ENCODE measurements at places on chromosomes 16 and 17. TPM values are rescaled to one million over a fixed set of nuclear protein-coding genes. Genes with fewer than 3 reads are reported as not detected.

The C16orf92 gene
- total RNA-seq, result not detected

The ALOX15B gene
- not detected for total RNA-seq

The CES1 gene
- 0.22 TPM for total RNA-seq

The MYLK3 gene
- total RNA-seq, result not detected

The ALOXE3 gene
- 0.81 TPM for total RNA-seq

The SDR42E1 gene
- 4.5 TPM for total RNA-seq

The CTCF gene
- 43.8 TPM for total RNA-seq

The KRT16 gene
- total RNA-seq, result not detected

The DRC3 gene
- total RNA-seq, result 0.11 TPM

The RGS9 gene
- 0.73 TPM for total RNA-seq

The CCDC154 gene
- total RNA-seq, result 3.0 TPM

The KRTAP2-2 gene
- not detected for total RNA-seq

- DNase-seq, result no peak
These were observed 26.2 kb downstream of the TBX2 start for GRCh38 chr17:61425682-61426481.

DNA sequence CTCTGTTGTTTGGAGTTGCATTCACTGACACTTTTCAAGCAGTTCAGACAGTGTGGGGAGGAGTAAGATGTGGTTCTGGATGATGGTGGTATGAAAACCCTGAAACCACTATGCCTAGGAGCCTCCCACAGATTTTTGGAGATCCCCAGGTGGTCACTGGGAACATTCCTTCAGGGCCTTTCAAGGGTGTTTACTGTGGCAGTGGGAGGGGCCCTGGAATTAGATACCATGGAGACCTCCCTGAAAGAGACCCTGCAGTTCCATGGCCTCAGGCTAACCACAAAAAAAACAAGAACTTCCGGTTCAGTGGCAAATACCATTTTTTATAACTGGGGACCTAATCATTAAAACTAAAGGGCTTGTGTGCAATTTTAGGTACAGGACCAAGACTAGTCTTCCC lies 79.9 kb downstream of the TMEM100 start:
- DNase-seq, result no peak

- DNase-seq, result no peak
These were observed 88.4 kb upstream of the GNAO1 start for GRCh38 chr16:56102906-56103305.

DNA sequence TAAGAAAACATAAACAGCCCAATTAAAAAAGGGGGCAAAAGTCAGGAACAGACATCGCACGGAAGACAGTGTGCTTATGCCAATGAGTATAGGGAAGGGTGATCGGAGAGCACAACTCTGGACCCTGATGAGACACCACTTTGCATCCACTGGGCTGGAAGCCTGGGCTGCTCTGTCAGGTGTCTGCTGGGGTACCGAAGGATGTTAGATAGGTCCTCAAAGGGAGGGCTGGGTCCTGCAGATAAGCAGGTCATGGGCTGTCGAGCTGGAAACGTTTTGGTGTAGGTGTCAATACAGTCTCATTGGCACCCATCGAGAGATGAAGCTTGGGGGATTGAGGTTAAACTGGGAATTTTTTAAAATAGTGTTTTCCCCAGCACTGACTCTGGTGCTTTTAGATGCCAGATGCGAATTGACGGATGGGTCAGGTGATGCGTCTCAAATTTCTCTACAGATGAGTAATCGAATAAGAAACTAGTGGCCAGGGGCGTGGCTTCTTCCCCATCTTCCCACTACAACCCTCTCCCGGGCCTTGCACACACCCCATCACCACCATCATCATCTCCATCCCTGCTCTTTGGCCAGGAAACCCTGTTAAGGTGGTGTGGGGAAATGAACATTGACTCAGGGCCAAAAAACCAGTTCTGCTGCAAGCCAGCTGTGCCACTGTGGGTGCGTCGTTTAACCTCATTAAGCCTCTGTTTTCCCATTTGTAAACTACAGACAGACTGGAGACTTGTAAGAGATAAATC lies 47.8 kb upstream of the IRF8 start:
- no peak for DNase-seq

GRCh38 chr16:2779978-2780898 lies 3.2 kb upstream of the ELOB start:
- no peak for DNase-seq

DNA sequence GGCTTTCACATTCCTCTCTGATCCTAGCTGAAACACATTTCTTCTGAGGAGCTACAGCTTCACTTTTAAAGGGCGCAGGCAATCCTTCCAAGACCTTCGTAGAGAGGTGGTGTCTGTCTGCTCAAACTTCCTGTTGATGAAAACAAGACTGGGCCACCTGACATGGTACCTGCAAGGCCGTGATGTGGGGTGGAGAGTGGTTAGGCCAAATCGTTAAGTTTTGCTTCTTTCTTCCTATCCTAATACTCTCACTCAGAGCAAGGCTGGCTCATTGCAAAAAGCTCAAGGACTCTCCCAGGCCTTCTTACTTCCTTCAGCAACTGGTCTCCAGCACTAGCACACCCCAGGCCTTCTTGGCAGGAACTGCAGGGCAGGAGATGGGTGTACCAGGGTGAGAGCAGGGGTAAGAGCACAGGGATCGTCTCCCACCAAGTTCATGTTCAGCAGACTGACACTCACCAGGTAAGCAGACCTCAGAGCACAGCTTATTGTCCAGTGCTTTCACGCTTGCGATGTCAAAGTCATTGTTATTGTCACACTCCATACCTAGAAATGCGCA lies 10.9 kb upstream of the FOXJ1 start:
- DNase-seq, result peak; percentile 48

DNA sequence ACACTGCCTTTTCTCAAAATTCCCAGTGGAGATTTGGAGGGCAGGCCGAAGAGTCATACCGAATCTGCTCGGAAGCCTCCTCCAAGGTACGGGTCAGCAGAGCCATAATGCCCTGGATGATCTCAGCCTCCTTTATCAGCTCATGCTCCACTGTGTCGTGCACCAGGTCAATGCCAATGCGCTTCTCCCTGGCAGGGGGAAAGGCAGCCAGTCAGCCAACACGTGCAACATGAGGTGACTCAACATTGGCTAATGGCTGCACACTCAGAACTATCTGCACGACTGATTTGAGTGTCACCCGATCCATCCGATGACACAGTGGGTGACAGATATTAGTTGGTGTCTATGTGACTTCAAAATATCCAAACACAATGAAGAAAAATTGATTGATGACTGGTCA lies 15.8 kb downstream of the TEKT1 start:
- no peak for DNase-seq

DNA sequence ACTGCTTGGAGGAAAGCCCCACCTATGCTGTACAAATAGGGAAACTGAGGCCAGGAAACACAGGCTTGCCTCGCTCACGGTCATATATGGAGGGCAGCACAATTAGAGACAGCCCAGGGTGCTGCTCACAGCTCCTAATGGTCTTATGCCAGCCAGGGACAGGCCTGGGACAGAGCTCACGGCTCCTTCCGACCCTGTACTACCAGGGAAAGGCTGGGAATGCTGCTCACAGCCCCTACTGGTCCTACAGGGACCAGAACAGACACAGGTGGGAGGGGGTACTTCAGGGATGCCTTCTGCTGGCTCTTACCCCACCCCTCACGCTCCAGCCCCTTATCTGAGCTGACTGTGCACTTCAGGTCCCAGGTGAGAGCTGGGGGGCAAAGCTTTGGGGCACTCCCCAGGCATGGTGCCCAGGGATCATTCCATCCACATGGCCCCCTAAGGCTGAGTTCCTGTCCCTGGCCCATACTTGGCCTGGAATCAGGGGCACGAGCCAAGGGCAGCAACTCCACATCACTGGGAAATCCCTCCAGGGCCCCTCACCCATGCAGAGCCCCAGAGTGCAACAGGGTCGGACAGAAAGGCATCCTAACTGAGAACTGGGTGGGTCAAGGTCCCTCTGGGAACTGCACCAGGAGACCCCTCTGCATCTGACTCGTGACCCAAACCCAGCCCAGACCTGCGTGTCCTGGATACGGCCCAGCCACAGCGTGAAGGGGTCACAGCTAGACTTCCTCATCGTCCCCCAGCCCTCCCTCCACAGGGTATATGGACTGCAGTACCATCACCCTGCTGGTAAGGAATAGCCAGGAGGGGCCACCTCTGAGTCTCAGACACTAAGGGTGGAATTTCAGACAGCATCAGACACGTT lies 5.9 kb downstream of the RHBDF1 start:
- no peak for DNase-seq

DNA sequence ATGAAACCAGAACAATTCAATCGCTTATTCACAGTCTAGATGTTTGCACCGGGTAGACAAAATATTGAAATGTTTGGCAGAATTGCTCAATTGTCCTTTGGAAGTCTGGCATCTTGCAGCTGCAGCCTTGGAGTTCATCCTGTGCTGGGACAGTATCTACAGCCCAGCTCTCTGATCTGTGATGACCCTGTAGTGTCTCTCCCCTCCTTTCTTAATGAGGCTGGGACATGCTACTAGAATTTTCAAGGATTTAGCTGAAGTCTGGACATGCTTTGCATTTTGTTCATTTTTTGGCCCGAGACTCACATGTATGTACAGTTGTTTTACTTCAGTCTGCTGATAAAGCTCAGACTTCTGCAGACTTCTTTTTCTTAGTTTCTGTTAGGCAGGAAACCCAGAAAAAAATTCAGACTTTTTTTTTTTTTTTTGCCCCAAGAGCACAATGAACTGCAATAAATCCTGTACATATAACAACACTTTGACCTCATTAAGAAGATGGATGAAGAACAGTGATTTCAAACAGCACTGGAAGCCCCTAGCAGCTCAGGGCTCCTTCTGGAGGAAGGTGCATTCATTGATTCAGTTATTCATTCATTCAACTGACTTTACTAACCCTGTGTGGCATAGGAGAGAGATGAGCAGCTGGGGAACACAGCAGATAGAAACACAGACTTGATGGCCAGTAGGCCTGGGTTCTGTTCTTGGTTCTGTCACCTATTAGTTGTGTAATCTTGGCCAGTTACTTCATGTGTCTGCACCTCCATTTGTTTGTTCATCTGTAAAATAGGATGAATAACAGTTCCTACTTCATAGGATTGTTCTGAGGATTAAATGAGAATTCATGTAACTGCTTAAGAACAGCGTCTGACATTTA lies 210.0 kb downstream of the MAP2K4 start:
- DNase-seq, result no peak

GRCh38 chr17:82690786-82691489 lies 7.6 kb downstream of the RAB40B start:
- DNase-seq, result no peak

GRCh38 chr16:8581831-8582580 lies 8.3 kb downstream of the TMEM114 start:
- DNase-seq, result no peak

GRCh38 chr17:57226793-57227192 lies 29.5 kb upstream of the MSI2 start:
- no peak for DNase-seq

GRCh38 chr16:23510164-23510914 lies at the start of gene GGA2:
Gene GGA2 (minus strand): TSS chr16:23510494. CDS start chr16:23510411, 83 bp downstream.
- peak; percentile 82 for DNase-seq

- no peak for DNase-seq
These were observed 48.4 kb downstream of the RNF157 start for GRCh38 chr17:76191896-76192295.

DNA sequence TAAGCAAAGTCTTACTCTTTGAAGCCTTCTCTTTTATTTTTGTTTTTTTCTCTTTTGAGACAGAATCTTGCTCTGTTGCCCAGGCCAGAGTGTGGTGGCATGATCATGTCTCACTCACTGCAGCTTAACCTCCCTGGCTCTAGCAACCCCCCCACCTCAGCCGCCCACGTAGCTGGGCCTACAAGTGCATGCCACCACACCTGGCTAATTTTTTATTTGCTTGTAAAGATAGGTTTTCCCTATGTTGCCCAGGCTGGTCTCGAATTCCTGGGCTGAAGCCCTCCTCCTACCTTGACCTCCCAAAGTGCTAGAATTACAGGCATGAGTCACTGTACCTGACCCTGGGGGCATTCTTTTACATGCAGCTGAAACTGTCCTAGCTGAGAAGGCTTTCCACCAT lies 154.7 kb downstream of the PRKCB start:
- no peak for DNase-seq

- DNase-seq, result no peak
These were observed 226.4 kb upstream of the GOT2 start for GRCh38 chr16:58960484-58960883.

- no peak for DNase-seq
These were observed 23.1 kb upstream of the DOK4 start for GRCh38 chr16:57509231-57509923.

DNA sequence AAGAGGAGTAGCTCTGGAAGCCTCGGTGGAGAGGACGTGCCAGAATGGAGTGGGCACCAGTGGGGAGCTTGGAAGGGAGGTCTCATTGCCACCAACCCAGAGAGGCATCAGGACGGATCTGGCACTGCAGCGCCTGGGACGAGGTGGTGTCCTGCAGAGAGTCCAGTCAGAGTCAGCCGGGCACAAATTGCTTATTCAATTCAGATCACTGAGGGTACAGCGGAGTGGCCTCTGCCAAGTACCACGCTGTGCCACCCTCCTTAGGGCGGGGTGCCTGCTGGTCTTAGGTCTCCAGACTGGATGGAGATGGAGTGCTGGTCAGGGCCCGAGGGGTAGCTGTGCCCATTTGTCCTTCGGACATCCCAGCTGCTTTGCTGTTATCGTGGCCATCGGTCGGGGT lies 18.9 kb upstream of the SPPL2C start:
- DNase-seq, result no peak

- no peak for DNase-seq
These were observed 8.3 kb downstream of the ABAT start for GRCh38 chr16:8682551-8683259.

DNA sequence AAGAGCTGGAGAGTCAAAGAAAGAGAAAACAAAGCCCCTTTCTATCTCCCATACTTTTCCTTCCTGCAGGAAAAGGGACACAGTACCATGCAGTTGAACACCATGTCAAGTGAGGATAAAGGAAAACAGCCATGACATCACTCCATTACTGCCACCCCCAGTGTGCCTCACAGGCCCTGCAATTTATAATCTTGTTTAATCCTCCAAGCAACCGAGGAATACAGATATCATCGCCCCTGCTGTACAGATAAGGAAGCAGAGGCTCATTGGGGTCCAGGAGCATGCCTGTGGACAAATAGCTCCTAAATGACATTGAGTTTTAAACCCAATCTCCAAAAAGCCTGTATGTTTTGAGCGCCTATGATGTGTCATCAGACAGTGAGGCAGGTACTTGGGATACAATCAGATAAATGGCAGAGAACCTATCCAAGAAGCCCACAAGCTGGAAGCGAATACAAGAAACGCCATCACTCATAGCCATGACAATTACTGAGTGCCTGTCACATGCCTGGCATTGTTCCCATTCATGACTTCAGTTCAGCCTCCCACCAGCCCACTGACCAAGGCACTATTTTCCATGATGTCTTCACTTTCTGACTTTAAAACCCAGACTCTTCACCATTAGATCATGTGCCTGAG lies 45.5 kb downstream of the CPPED1 start:
- DNase-seq, result no peak

- no peak for DNase-seq
These were observed 10.0 kb downstream of the RGS11 start for GRCh38 chr16:265711-266110.

GRCh38 chr17:17300624-17301568 lies 2.3 kb upstream of the NT5M start:
- DNase-seq, result no peak

DNA sequence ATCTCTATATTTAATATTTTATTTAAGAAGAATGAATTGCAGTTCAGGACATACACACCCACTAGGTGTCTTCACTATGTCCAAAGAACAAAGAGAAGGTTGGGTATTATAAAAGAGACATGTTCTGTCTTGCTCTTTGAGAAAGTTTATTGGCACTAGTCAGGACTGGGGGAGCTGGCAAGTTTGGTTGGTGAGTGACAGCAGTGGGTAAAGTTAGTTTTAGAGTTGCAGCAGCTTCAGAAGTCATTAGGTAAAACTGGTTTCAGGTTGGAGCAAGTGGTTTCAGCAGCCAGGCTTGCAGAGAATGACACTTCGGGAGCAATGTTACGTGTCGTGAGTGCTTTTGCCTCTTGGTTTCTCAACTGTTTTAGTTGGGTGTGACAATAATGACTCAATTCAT lies 142.2 kb upstream of the HS3ST3A1 start:
- no peak for DNase-seq
